ENCODE measurements at places on chromosomes 3 and 15.

DNA sequence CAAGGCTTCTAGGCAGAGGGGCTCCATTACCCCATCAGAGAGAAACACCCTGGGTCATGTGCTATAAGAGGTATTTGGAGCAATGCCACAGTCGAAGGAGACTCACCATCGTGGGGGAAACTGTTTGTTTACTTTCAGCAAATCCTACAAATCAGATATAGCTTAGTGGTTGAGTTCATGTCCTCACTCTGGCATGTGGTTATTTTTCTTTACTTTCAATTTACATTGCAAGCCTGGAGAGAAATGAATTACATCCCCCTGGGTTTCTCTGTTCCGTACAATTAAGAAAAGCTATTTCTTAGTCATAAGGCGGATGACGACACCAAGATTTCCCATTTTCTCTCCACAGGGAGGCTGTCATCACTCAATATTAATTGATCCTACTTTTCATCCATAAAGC lies 36.9 kb downstream of the RFTN1 start:
- no peak for DNase-seq

GRCh38 chr15:74870436-74871215 lies 2.5 kb downstream of the SCAMP2 start:
- DNase-seq: no peak

DNA sequence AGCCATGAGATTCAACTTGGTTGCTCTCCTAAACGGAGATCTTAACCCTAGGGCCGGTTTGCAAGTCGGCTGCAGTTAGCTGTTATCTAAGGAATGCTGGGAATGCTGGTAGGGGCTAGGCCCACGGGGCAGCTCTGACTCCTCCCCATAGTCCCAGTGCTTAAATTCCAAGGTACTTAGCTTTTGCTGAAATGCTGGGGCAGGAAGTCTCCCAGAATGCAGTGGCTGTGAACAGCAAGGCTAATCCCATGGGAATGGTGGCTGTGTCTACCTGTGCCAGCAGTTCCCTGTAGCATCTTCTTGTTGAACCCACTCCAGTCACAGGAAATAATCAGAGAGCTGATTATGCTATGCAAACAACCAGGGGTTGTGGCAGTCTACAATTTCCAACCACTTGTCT lies 102.5 kb upstream of the TJP1 start:
- DNase-seq: no peak

DNA sequence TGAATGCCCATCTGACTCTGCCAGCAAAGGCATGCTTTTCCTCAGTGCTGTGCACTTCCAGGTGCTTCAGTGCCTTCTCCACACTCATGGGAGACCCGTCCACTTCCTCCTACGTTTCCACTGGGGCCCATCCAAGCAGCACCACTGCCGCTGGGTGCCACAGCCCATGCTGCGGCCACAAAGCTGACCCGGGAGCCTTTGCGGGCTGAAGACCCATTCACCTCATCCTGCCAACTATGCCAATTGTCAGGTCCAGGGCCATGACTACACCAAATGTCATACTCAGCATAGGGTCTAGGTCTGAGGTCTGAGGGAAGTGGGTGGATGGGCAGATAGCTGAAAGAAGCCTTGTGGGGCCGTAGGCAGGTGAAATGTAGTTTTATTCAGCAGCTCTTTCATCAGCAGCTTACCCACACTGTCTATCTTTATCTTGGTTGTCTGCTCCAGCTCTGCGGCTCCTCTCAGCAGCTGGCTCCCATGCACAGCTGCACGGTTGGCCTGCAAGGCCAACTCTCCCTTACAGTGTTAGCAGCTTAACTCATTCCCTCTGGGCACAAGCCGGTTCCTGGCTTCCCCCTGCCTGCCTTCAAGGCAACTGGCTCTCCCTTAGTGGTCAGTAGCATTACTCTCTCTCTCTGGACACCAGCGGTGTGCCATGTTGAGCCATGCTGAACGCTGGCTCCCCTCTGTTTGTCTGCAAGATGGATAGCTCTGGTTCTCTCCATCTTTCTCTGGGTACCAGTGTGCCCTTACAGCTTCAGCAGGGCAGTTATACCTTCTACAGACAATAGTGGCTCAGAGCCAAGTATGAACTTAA lies 63.7 kb upstream of the SIAH2 start:
- DNase-seq: no peak

DNA sequence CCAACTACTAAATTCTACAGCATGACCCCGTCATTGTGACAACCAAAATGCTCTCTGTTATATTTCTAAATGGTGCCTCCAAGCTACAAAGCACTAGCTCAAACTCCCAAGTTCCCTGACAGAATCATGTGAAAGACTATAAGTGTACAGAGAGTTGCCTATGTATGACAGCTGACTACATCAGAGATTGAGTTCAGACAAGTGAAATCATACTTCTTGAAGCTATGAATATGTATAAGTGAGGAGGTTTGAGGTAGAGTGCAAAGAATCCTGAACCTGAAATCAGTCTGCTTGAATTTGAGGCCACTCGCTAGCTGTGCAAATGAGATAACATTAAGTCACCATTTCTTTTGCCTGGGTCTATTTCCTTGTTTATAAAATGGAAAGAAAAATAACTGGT lies 63.9 kb upstream of the TP63 start:
- no peak for DNase-seq

All from activated T-cell treated with anti-CD3 and anti-CD28 coated beads, Interleukin-2, amount 50 U/mL, for 48 hours (primary cell).